ENCODE measurements at places on chromosomes 16 and 17.
A peak's percentile ranks its signal among the peaks of the same experiment; 100 is the strongest.

GRCh38 chr16:1156055-1156982 lies 3.4 kb downstream of the CACNA1H start:
- no peak for DNase-seq

GRCh38 chr17:36640346-36640745 lies 39.0 kb downstream of the MRM1 start:
- DNase-seq = no peak

- DNase-seq = no peak
Measured at GRCh38 chr17:52756746-52757145, 598.2 kb upstream of the CA10 start.

DNA sequence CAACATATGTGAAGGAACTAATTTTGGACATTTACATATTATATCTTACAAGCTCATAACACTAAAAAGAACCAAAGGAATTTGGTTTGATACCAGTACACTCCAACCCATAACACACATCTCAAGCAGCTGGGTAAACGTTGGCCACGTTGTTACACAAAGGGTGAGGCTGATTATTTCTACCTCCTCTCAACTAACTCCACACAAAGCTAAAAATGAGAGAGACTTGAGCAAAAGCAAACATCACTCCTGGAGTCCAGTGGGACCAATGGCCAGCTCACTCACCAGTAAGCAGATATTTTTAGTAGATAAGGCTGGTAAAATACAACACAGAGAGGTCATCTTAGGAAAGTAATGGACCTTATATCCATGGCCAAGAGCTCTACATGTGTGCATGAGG lies 207.6 kb downstream of the MRTFB start:
- DNase-seq = no peak

DNA sequence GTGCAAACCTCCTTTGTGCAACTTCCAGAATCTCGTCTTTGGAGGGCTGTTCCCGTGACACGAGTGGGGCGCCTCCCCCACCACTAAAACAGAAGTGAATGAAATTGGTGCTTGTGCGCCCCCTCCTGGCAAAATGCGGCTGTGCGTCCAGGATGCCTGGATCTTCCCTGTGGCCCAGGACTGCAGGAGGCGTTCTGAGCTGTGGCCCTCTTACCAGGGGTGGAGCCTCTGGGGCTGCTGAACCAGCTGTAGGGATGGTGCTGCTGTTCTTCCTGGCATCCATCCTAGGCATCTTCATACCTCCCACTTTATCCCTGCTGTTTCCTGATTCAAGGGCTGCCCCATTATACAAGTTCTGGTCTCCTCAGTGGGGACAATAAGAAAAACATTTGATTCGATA lies 18.5 kb upstream of the NAGLU start:
- peak; percentile 30 for DNase-seq

GRCh38 chr17:67245694-67246402 lies 852 bp upstream of the HELZ start:
- DNase-seq = no peak

- DNase-seq = peak; percentile 51
Measured at GRCh38 chr16:19417640-19418039, at the start of gene TMC5. TMC5 (plus strand) TSS chr16:19417883; CDS start chr16:19440039, 22,156 bp downstream.

GRCh38 chr16:78639775-78640174 lies 540.3 kb downstream of the WWOX start:
- no peak for DNase-seq

GRCh38 chr17:78918979-78919378 lies 6.2 kb downstream of the TIMP2 start:
- no peak for DNase-seq

DNA sequence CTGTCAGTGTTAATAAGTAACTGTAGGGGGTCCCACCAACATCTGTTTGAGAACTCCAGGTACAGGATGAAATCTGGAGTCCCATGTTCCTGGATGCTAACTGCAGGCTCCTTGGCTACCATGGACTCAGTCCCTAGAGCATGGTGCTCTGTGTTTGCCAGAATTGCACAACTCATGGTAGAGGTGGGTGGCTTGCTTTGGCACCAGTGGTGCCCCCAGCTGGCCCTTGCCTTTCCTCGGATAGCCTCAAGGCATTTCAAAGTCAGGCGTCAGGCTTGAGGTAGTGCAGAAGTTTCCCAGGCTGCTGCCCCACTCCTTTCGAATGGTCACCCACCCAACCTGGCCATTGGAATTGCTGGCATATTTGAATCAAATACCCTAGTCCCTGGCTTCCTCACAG lies 179.9 kb downstream of the RBFOX1 start:
- DNase-seq = no peak

GRCh38 chr16:15782573-15783365 lies 74.1 kb downstream of the MYH11 start:
- DNase-seq = no peak

GRCh38 chr16:4649744-4650442 lies 25.3 kb downstream of the MGRN1 start:
- DNase-seq = no peak

DNA sequence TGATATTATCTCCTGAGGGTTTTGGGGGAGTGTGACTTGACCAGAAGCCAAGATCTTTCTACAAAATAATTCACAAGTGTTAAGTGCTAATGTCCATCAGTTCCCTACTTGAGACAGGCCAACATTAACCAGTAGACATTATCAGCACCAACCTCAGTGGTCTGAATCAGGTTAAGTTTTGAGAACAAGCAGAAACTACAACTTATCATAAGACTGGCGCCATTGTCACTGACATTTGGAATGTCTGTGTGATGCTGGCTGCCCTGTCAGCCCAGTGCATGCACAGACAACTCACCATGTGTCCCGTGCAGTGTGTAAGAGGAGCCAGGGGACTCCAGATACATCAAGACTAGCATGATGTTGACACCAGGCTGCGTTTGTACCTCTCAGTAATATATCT lies 76.8 kb downstream of the CCDC182 start:
- DNase-seq = no peak

- DNase-seq = no peak
Measured at GRCh38 chr16:7746941-7747340, 414.3 kb downstream of the RBFOX1 start.

DNA sequence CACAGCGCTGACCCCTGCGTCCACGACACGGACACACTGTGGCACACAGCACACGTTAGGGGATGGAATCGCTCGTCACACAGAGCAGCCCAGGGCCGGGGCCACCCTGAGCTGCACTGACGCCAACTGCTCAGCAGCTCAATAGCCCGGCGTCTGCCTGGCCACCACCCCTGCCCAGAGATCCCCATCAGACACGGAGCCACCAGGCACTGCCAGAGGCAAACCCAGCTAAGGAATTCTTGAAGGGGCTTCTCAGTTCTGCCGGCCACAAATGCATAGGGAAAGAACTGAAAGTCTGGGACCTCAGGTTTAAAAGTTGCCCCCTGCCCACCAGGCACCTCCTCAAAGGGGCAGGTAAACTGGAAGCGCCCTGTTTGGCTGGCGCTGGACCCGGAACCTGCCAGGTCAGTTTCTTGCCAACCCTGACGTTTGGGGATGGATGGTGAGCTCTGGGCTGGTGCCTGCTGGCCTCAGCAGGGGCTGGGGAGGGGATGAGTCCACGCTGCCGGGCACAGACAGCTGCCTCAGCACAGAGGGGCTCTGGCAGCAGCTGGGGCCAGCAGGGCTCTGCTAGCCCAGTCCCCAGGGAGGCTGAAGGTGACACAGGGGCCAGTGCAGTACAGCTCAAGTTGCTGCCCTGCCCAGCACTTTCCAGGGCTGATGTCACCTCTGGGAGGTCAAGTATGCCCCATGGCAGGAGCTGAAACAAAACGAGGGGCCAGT lies 33.2 kb downstream of the TIMM22 start:
- DNase-seq = no peak

- no peak for DNase-seq
Measured at GRCh38 chr17:8857919-8858318, 9.6 kb downstream of the PIK3R6 start.

DNA sequence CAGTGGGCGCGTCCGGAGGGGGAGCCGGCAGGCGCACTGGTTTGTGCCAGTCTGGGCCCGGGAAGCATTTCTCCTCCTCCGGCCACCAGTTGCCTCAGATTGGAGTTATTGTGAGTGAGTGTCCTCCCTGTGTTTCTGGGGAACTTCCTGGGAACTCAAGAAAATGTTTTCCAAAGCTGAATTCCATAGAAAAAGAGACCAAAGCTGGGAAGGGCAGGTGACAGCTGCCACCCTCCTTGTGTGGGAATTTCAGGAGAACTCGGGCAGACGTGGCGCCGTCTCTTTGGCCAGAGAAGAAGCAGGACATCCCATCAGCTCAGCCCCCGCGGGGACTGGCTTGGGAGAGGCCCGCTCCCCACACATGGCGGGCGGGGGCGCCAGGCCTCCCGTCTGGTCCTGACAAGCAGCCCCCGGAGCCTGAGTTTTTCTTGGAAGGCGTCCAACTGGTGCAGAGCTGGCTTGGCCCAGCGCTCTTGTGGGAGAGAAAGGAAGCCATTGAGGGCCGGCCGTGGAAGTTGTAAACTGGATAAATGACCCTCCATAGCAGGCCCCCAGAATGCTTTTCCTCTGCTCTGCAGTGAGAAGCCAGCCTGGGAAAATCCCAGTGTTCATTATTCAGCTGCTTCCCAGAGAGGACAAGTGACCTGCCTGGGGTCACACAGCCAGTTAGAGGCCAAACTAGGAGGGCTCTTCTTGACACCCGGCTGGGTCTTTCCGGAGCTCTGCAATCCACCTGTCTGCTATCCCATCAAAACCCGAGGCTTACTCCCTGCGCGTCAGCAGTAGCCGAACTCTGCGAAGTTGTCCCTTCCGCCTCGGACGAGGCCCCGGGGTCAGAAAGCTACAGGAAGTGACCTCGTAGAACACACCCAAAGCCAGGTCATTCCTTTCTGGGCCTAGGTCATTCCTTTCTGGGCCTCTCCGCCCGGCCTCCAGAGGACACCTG lies 39.2 kb upstream of the GSE1 start:
- no peak for DNase-seq

- DNase-seq = no peak
Measured at GRCh38 chr17:60630352-60630751, 30.4 kb downstream of the PPM1D start.

- DNase-seq = no peak
Measured at GRCh38 chr17:909642-910323, 69.8 kb downstream of the NXN start.

DNA sequence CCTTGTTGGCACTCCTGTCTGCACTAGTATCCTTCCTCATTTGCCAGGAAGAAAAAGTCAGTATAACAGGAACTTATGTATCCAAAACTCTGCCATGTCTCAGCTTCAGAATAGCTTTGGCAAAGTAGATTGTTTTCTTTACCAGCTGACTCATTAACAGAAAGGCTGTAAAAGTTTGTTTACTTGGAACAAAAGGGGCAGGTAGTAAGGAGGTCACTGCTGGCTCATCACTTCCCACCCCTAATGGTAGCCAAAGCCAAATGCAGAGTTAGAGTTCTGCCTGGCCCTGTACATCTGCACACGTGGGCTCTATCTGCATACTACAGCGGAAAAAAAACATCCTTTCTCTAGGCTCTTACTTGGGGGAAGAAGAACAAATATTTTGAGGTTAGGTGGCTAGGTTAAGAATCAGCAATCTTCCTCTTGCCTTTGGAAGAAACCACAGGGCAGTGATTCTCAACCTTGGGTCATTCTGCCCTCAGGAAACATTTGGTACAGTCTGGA lies 90.9 kb upstream of the BCAR1 start:
- DNase-seq = no peak

DNA sequence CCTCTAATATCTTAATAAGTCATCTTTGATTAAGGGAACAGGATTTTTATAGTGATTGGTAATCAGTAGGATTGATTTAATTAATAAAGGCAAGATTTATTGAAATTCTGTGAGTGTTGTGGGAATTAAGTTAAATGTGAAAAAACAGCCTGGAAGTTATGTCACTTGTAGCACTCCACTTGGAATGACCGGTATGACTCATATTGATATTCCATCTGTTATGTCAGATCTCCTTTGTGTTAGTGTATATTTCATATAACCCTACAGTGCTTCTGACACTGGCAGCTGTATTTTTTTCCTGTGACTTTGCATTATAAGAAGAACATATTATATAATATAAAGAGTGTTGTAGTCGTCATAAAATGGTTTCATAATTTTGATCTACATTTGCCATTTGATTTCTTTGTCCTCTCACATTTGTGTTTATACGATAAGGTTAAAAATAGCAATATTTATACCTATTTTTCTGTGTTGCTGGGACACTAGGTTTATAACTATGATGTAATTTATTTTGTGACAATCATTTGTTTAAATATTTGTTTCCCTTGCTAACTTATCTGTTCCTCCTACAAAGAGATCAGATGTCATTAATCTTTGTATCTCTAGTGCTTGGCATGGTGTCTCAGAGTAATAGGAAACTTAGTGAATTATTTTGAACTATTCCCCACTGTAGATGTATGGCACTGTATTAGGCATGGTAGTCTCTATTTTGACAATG lies 249.0 kb downstream of the BCAS3 start:
- no peak for DNase-seq

GRCh38 chr17:39929646-39930407 lies 2.3 kb downstream of the LRRC3C start:
- no peak for DNase-seq

- no peak for DNase-seq
Measured at GRCh38 chr17:40952661-40953060, 14.1 kb downstream of the KRT39 start.

DNA sequence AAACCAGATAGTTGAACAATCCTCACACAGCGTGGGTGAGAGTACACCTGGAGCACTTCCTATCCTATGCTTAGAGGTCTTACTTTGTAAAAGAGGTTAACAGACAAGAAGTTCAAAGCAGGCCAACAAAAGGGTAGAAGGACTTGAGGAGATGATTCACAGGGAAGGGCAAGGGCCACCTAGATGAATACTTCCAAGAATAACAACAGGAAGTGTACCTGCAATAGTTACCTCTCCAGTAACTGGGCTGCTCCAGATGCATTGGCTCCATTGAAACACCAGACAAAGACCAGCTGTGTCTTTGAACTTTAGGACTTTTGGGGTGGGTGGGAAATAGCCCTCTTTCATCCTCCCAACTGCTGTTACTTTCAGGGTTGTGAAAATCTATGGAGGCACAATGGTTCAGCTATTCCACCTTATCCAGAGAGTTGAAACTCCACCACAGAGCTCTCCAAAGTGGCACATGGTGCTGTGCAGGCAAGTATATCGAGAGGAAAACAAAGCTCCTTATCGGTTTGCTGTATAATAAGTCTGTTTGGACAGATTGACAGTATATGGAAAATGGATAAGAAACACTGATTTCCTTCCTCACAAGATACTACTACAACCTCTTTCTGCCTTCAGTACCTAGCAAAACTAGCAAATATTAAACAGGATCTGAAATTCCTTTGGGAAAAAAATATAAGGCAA lies 22.7 kb downstream of the RNF43 start:
- no peak for DNase-seq

GRCh38 chr17:511001-511698 lies 158.5 kb upstream of the RPH3AL start:
- DNase-seq = no peak

GRCh38 chr17:58007781-58008706 lies 998 bp upstream of the SRSF1 start:
- DNase-seq = no peak

GRCh38 chr16:85998868-85999729 lies 100.1 kb downstream of the IRF8 start:
- no peak for DNase-seq

Measured in NCI-H510A (cell line).